ENCODE measurements at places on chromosomes 5 and 9. TPM values are rescaled to one million over a fixed set of nuclear protein-coding genes. Genes with fewer than 3 reads are reported as not detected.
A peak's percentile ranks its signal among the peaks of the same experiment; 100 is the strongest.

GRCh38 chr9:95081998-95082397 is 235.5 kb downstream of the FANCC start:
- H3K27me3 ChIP-seq = no peaks in the 10 kb centered on the region
- no peak for DNase-seq
- no peak overlapping the region for H3K4me3 ChIP-seq
- H3K27ac ChIP-seq = no peak overlapping the region

GRCh38 chr5:83077662-83078261 is 415 bp downstream of the XRCC4 start:
- DNase-seq = no peak
- H3K36me3 ChIP-seq = peaks cover 9% of the 10 kb centered on the region
- peak overlapping the region; percentile 90 for H3K27ac ChIP-seq

SPATA31A3 gene
- not detected for total RNA-seq

DNA sequence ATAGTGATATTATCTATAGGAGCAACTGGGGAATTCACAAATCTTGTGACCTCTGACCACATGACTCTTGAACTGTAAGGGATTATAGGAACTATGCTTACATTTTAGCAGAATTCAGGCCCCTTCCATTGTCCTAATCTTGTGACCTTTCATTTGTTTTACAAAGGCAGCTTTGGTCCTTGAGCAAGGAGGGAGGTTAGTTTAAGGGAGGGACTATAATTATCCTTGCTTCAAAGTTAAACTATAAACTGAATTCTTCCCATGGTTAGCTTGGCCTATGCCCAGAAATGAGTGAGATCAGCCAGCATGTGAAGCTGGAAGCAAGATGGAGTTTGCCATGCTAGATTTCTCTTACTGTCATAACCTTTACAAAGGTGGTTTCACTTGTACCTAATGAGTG is 51.2 kb downstream of the TARS1 start:
- DNase-seq = no peak
- H3K36me3 ChIP-seq = no peaks in the 10 kb centered on the region
- no peaks in the 10 kb centered on the region for H3K4me1 ChIP-seq
- H3K4me3 ChIP-seq = no peak overlapping the region
- H3K27ac ChIP-seq = no peak overlapping the region

NTRK2 gene
- total RNA-seq = 0.39 TPM

- peaks cover 18% of the 10 kb centered on the region for H3K36me3 ChIP-seq
- H3K27ac ChIP-seq = no peak overlapping the region
- H3K4me3 ChIP-seq = no peak overlapping the region
Observed at GRCh38 chr9:5799314-5799713, 33.6 kb downstream of the ERMP1 start.

- no peaks in the 10 kb centered on the region for H3K27me3 ChIP-seq
- no peak overlapping the region for H3K27ac ChIP-seq
- no peak overlapping the region for H3K4me3 ChIP-seq
Observed at GRCh38 chr9:123389698-123390097, 33.7 kb downstream of the CRB2 start.

- no peaks in the 10 kb centered on the region for H3K36me3 ChIP-seq
- peak overlapping the region; percentile 89 for H3K27ac ChIP-seq
- H3K4me3 ChIP-seq = peak overlapping the region; percentile 95
- no peaks in the 10 kb centered on the region for H3K27me3 ChIP-seq
Observed at GRCh38 chr5:42993516-42994245, 46.4 kb downstream of the ANXA2R start.

DNA sequence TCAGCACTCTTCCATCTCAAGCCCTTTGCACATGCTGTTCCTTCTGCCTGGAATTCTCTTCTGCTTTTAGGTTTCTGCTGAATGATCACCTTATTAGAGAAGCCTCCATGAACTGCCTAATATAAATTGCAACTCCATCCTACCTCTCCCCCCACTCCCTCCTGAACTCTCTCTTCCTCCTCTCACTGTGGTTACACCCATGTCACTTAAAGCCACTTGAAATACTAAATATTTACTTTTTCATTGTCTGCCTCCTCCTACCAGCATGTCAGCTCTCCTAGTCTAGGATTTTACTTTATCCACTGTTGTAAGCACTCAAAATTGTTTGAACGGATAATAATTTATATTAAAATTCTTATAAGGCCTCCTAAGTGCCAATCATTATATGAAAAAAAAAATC is 43.8 kb downstream of the ACTL7B start:
- no peaks in the 10 kb centered on the region for H3K27me3 ChIP-seq
- H3K4me1 ChIP-seq = no peaks in the 10 kb centered on the region
- no peak overlapping the region for H3K4me3 ChIP-seq
- H3K27ac ChIP-seq = no peak overlapping the region
- H3K36me3 ChIP-seq = no peaks in the 10 kb centered on the region

DNA sequence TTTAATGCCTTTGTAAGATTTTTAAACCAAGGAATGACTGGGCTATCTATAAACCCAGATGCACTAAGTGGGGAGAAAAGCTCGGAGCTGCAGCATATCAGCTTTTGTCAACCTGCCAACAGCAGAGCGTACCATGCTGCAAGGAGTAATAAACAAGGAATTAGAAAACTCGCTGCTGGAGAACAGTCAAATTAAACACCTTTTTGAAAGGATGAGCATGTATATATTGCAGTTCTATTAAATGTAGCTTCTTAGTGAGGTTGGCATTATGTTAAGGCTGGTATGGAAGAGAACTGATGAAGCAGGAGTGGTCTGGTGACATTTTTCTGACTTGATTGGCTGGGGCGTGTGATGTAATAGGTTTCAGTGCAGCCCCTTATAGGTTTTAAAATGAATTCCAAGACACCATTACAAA is 74.7 kb downstream of the PIK3R1 start:
- no peak overlapping the region for H3K27ac ChIP-seq
- no peaks in the 10 kb centered on the region for H3K27me3 ChIP-seq
- no peak overlapping the region for H3K4me3 ChIP-seq
- no peak for DNase-seq
- H3K36me3 ChIP-seq = peaks cover 37% of the 10 kb centered on the region

PPWD1 gene
- 79.2 TPM for total RNA-seq

- no peaks in the 10 kb centered on the region for H3K27me3 ChIP-seq
- H3K4me1 ChIP-seq = no peaks in the 10 kb centered on the region
- H3K27ac ChIP-seq = no peak overlapping the region
- no peak for DNase-seq
- H3K36me3 ChIP-seq = no peaks in the 10 kb centered on the region
Observed at GRCh38 chr5:175098301-175098700, 345.7 kb downstream of the DRD1 start.

- no peaks in the 10 kb centered on the region for H3K27me3 ChIP-seq
- no peak overlapping the region for H3K4me3 ChIP-seq
- no peak for DNase-seq
- H3K27ac ChIP-seq = no peak overlapping the region
- H3K36me3 ChIP-seq = no peaks in the 10 kb centered on the region
Observed at GRCh38 chr9:127319366-127320114, 55.0 kb downstream of the GARNL3 start.

DBH gene
- total RNA-seq = 0.78 TPM

- no peaks in the 10 kb centered on the region for H3K36me3 ChIP-seq
- H3K4me3 ChIP-seq = no peak overlapping the region
- H3K27me3 ChIP-seq = no peaks in the 10 kb centered on the region
- no peak overlapping the region for H3K27ac ChIP-seq
- H3K4me1 ChIP-seq = no peaks in the 10 kb centered on the region
- DNase-seq = no peak
Observed at GRCh38 chr9:126536131-126536530, 77.6 kb upstream of the LMX1B start.

DNA sequence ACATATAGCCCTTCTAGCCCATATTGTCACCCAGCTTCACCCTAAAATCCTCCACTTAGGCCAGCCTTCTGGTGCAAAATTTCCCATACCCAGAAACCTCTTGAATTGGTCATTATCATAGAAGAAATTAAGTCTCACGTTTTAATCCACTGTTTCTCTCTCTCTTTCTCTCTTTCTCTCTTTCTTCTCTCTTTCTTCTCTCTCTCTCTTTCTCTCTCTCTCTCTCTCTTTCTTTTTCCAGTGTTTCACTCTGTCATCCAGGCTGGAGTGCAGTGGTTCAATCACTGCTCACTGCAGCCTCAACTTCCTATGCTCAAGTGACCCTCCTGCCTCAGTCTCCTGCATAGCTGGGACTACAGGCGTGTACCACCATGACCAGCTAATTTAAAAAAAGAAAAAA is 363.4 kb downstream of the TMEM167A start:
- H3K27ac ChIP-seq = no peak overlapping the region
- no peaks in the 10 kb centered on the region for H3K36me3 ChIP-seq
- H3K4me3 ChIP-seq = no peak overlapping the region
- H3K4me1 ChIP-seq = no peaks in the 10 kb centered on the region
- DNase-seq = no peak
- no peaks in the 10 kb centered on the region for H3K27me3 ChIP-seq

- DNase-seq = no peak
- no peaks in the 10 kb centered on the region for H3K36me3 ChIP-seq
- no peak overlapping the region for H3K4me3 ChIP-seq
- H3K27ac ChIP-seq = peak overlapping the region; percentile 26
- H3K4me1 ChIP-seq = peaks cover 49% of the 10 kb centered on the region
Observed at GRCh38 chr5:131386124-131386523, 122.3 kb downstream of the CDC42SE2 start.

- no peak overlapping the region for H3K4me3 ChIP-seq
- H3K36me3 ChIP-seq = no peaks in the 10 kb centered on the region
Observed at GRCh38 chr5:79955356-79955895, 35.6 kb downstream of the MTX3 start.

DNA sequence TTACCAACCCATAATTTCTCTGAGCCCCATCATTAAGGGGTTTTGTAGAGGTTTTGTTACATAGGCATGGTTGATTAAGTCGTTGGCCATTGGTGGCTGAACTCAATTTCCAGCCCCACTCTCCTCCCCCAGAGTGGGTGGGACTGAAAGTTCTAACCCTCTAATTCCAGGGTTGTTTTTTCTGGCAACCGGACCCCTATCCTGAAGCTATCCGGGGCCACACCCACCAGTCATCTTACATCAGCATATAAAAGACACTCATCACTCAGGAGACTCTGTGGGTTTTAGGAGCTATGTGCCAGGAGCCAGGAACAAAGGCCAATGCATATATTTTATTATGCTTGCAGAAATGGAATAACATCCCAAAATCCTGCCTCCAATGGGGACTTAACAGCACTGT is 186.0 kb downstream of the NXNL2 start:
- no peaks in the 10 kb centered on the region for H3K36me3 ChIP-seq
- H3K27ac ChIP-seq = no peak overlapping the region
- H3K4me3 ChIP-seq = no peak overlapping the region
- H3K27me3 ChIP-seq = no peaks in the 10 kb centered on the region
- DNase-seq = no peak

DNA sequence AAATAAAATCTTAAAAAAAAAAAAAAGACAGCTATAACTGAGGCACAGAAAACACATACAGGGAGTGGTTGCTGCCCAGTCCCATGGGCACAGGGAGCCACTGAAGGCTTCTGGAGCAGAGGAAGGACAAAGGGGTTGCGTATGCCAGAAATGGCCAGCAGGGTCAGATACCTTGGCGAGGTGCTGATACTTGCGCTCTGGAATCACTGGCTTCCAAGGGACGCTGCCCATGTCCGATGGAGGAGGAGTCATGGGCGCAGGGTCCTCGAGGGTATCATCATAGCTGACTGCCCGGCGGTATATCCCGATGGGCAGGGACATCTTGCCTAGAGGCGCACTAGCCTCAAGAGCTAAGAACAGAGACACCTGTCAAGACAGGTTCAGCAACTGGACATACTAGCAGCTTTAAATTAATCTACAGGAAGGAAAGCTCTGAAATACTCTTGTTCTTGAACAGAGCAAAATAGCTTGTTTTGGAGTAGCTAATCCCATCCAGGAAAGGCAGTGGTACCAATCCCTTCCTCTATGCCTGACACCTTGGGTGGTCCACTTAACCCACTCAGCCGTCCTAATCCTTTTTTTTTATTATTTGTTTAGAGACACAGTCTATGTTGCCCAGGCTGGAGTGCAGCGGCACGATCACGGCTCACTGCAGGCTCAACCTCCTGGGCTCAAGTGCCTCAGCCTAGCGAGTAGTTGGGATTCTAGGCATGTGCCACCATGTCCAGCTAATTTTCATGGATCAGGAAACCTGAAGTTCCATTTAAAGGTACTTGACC is 6.0 kb downstream of the KIAA1191 start:
- H3K27me3 ChIP-seq = no peaks in the 10 kb centered on the region
- DNase-seq = no peak
- H3K4me3 ChIP-seq = no peak overlapping the region
- peaks cover 3% of the 10 kb centered on the region for H3K4me1 ChIP-seq
- no peak overlapping the region for H3K27ac ChIP-seq
